ENCODE measurements at places on chromosomes 4 and X.

DNA sequence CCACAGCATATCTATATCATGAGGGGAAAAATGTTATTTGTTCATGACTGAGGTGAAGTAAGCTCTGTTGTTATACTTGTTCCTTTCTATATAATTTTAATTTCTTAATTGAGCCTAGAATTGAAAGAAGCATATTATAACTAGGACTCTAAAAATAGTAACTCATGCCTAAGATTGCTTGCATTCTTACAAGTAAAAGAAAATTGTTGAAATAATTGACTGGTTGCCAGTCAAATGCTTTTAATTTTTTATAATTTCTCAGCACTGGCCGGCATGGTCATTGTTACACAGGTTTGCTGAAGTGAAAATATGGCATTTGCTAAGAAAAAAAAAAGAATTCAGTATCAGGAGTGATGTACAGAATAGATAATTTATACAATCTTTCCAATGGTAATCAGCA is 104.8 kb downstream of the GASK1B start:
- no peak for DNase-seq

- no peak for DNase-seq
Observed at GRCh38 chr4:109548655-109549054, 11.4 kb upstream of the MCUB start.

- DNase-seq, result no peak
Observed at GRCh38 chr4:184080674-184081073, 137.0 kb downstream of the ENPP6 start.

- no peak for DNase-seq
Observed at GRCh38 chr4:106978046-106978774, 57.9 kb downstream of the DKK2 start.

- DNase-seq, result no peak
Observed at GRCh38 chrX:112808007-112808406, 32.6 kb downstream of the AMOT start.

DNA sequence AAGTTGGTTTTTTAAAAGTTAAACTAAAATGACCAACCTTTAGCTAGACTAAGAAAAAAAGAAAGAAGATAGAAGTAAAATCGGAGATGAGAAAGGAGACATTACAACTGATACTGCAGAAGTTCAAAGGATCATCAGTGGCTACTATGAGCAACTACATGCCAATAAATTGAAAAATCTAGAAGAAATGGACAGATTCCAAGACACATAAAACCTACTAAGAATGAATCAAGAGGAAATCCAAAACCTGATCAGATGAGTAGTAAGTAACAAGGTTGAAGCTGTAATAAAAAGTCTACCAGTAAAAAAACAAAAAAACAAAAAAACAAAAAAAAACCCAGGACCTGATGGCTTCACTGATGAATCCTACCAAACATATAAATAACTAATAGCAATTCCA is 16.1 kb downstream of the IQCM start:
- no peak for DNase-seq

- DNase-seq, result no peak
Observed at GRCh38 chr4:41731569-41732126, 16.9 kb downstream of the PHOX2B start.
